ENCODE measurements at places on chromosomes 5 and 9.
A peak's percentile ranks its signal among the peaks of the same experiment; 100 is the strongest.

DNA sequence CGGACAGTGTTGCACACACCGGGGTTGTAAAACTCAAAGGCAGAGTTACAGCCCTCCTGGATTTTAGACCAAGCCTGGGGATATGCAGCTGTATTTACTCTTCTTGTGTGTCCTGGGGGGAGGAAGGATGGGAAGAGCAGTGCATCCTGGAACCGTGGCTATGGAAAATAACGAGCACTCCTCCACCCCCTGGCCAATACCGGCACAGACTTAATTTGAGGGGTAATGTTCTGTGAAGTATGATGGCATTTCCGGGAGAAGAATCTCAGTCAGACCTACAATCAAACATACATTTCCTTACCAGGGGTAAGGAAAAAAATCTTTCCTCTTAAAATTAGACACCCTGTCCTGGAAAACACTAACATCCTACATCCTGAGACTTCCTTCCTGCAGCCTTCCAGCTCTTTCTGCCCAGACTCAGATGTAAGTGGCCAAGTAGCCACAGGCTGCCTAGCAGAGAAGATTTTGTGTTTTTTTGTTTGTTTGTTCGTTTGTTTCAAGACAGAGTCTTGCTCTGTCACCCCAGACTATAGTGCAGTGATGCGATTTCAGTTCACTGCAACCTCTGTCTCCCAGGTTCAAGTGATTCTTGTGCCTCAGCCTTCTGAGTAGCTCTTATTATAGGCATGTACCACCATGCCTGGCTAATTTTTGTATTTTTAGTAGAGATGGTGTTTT is 11.0 kb upstream of the ERMP1 start:
- DNase-seq, result peak; percentile 46

DNA sequence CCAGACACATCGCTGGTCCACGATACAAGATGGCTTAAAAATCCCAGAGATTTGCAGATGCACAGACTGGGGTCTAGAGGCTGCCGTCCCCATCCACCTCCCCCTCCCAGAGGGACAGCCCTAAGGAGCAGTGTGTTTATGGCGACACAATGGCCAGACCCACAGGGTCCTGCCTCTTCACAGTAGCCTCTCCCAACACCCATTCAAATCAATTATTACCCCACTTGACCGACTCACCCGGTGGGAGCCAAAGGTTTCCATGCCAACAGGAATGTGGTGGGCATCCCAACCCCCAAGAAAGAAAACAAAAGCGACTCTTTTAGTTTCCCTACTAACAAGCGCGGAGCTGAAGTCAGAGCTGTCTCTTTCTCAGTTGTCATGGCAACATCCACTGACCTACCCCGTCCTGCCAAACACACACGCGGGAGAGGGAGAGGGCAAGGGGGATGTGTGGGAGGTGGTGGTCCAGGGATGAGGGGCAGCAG is 209.0 kb downstream of the TTLL11 start:
- no peak for DNase-seq

GRCh38 chr5:100900142-100900795 is 2.8 kb downstream of the ST8SIA4 start:
- peak; percentile 17 for DNase-seq

DNA sequence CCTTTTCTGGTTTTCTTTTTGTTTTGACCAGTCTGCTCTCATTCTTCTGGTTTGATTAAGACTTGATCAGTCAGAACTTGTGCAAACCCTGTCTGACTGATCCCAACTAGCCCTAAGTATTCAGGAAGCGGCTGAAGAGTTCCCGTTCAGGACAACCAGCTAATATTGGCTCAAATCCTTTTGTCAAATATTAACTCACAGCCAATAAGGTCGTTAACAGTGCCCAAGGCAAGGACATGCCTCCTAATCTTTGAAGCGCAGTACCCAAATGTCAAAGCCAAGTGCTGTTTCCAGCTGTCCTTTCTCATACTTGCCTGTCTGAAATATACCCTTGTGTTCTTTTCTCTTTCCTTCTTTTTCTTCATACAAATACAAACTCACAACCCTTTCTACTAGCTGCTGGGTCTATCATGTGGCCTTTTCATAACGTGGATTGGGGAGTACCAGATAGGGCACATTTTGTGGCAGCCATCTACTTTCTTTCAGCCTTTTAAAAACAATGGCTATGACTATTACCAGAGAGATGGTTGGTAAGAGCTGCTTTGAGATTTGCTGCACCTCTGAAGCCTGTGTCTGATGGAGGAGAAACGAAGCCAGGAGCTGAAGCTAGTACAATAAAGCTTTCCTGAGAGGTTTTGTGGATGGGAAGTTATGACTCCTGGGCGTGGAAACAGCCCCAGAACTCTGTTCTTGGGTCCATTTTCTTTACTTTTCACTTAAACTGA is 266.4 kb upstream of the ZNF608 start:
- no peak for DNase-seq

- peak; percentile 54 for DNase-seq
Measured at GRCh38 chr9:91138760-91139159, 223.0 kb downstream of the AUH start.

GRCh38 chr5:140113180-140113698 is 670 bp upstream of the PURA start:
- DNase-seq, result no peak

DNA sequence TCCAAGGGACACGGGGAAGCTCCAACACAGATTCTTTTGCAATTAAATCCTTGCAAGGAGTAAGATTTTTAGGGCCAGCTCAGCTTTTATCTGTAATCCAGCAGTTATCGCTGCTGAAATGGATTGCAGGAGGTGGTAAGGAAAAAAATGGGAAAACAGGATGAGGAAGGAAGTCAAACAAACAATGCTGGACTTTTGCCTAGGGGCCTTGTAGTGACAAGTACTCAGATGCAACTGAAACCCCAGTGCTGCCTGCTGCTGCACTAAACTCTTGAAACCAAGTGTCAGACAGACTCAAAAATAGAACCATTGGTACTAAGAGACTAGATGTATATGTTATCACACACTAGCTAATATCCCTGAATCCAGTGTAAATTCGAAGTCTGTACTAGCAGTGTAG is 309.2 kb downstream of the CTNND2 start:
- no peak for DNase-seq

DNA sequence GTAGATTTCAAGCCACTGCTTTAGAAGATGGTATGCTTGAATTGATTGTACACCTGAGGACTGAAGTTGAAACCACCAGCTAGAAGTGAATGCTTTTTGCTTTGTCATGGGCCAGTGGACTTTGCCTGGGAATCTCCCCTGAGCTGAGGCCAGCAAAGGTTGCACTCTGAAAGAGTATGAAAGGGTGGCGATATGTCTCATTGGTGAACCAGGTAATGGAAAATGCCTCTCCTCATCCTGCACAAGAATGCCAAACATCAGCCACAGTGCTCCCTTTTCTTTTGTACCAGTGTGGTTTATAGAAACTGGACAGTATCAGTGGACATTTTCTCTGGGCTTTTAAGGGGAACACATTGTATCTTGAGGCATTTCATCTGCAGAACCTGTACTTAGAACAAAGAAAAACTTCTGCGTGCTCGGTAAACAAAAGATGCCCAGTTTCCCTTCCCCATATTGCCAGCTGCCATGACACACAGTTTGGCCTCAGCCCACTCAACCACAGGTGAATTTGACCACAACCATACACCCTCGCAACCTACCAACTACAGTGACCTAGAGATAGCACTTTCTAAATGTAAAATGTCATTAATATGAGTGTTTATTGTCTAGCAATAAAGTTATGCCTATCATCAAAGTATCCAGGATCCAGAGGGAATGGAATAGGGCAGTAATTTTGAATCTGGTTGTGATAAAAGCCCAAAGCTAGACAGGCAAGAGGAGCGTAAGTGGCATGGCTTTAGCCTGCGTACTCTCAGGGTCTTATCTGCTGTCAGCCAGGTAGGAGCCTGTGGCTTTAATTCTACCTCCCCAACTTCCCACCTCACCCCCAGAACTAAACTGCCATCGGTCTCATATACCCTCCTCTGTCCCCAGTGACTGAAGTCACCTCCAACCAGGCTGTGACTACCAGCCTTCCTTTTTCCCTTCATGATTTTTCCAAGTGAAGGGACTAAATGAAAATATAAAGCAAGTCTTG is 79.5 kb upstream of the LHFPL2 start:
- peak; percentile 71 for DNase-seq

- no peak for DNase-seq
Measured at GRCh38 chr5:22896152-22896551, 43.0 kb upstream of the CDH12 start.

GRCh38 chr5:56303511-56303910 is 70.4 kb upstream of the ANKRD55 start:
- no peak for DNase-seq

DNA sequence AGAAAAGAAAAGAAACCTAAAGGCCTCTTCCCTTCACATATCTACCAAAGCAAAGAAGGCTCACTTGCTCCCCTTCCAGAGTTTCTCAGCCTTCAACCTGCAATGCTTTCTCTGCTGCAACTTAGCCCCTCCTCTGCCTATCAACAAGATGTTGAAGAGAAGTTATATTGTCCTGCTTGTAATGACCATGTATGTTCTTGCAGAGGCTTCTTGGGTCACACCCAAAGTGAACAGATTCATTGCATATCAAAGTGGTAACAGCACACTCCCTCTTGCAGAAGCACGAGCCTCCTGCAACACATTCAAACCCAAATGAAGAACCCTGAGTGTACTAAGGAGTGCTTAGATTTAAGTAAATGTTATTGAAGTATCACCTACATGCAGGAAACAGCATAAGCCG is 494.3 kb downstream of the NTRK2 start:
- no peak for DNase-seq

- no peak for DNase-seq
Measured at GRCh38 chr9:89138463-89139390, 39.9 kb downstream of the SHC3 start.

DNA sequence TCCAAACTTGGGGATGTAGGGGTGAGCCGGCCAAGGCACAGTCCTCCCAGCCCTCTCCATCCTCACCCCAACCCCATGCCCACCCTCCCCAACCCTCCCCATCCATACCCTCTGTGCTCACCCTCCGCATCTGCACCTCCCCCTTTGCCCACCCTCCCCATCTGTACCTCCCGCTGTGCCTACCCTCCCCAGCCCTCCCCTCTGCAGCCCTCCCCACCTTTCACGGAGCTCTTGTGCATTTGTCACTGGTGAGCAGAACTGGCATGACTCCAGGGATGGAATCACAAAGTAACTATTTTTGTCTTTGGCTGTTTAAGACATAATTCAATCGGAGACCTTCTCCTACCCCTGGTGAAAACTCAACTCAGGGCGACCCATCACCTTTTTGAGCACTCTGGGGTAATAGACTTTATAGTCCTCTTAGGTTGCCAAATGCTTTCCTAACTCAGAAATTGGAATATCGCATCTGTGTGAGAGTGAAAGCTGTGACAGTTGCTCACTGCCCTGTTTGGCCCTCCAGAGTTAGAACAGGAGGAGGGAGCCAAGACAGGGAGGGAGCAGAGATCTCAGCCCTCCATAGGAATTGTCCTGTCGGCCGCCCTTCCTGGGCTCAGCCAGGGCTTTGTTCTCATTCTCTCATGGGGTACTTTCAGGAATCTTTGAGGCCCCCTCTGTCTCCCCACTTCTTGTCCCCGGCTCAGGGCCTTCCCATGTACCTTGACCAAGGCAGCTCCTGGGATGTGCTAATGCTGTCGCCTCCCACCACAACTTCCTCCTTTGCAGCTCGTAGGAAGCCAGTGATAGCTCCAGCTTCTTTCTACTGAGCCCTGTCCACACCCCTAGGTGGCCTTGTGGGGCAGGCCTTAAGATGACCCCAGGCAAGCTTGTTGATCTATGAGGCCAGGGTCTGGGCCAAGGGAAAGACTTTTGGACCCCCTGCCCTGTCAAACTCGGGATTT is 36.2 kb downstream of the OTULIN start:
- DNase-seq, result no peak

- DNase-seq, result no peak
Measured at GRCh38 chr5:138986186-138986800, 111.2 kb upstream of the LRRTM2 start.

DNA sequence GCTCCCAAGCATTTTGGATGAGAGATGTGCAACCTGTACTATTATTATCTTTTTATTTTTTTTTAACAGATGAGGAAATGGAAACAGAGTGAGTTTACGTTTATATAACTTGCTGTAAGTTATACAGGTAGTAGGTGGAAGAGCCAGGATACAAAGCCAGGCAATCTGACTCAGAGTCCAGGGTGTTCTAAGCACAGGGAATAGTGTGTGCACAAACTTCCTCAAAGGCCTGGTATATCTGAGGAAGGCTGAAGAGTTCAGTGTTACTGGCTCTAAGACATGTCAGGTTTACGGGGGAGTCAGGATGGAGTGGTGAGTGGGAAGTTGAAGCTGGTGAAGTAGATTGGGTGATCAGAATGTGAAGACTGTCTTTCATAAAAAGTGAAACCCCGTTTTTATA is 353.6 kb downstream of the KDM4C start:
- DNase-seq, result no peak

DNA sequence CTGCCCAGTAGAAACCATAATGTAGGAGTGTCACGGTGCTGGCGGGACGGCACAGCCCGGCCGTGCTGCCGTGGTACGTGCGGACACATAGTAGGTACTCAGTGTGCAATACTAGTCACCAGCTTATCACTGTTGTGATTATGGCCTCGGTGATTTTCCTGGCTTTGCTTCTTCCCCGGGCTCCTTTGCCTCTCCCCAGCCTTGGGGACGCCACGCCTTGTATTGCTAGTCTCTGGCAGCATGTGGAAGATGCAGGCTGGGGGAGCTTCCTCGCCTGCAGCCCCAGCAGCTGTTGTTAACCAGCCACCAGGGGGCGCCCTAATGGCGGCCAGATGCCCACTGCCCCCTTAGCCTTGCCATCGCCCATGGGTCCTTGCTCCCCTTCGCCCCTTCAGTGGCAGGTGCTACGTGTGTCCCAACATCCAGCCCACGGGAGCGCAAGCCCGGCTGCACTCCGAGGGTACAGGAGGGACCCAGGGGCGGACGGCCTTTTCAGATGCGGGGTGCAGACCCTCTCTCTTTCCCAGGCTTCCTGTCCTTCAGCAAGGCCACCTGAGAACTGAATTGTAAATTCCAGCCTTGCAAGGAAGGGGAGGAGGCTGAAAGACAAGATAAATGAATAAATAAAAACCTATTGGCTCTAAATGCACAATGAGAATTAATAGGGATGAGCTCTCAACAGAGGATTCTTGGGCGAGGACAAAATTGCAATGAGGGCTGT is 8.0 kb downstream of the NTNG2 start:
- DNase-seq, result peak; percentile 57

GRCh38 chr9:131951155-131951554 is 128.5 kb downstream of the MED27 start:
- no peak for DNase-seq

GRCh38 chr9:124242331-124243194 is 15.2 kb upstream of the NEK6 start:
- no peak for DNase-seq

GRCh38 chr9:121975801-121976277 is 117.3 kb downstream of the TTLL11 start:
- peak; percentile 85 for DNase-seq
